ENCODE measurements at places on chromosomes 7 and 10.

- DNase-seq, result no peak
These were observed 16.5 kb downstream of the CD36 start for GRCh38 chr7:80654887-80655340.

DNA sequence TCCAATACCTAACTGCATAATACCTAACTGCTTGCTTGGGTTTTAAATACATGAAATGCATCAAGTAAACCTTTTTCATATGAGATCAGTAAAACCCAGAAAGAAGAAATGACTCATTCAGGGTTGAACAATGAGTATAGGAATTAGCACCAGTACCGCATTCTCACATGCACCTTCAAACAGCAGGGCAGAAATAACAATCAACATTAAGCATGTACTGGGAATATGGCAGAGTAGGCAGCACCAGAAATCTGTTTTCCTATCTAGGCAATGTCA, 850.3 kb upstream of the SORCS1 start:
- no peak for DNase-seq

GRCh38 chr7:156634117-156634516, 6.5 kb upstream of the RNF32 start:
- DNase-seq, result no peak

DNA sequence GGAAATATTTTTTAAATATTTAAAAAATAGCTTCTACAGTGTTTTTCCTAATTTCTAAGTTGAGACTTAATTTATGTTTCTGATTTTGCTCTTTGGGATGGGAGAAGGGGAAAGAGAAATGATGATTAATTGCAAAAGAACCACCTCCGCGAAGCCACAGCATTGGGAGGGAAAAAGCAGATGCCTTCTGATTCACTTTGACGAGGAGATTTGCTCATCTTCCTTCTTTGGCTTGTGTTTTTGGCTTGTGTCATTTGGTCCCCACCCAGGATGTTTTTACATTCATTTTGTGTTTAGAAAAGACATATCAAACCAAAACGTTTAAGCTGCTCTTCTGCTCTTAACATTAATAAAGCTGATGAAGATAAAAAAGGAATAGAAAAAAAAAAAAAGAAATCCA, 121.7 kb downstream of the MACC1 start:
- no peak for DNase-seq

GRCh38 chr7:121633186-121633585, 237.1 kb upstream of the FAM3C start:
- no peak for DNase-seq

DNA sequence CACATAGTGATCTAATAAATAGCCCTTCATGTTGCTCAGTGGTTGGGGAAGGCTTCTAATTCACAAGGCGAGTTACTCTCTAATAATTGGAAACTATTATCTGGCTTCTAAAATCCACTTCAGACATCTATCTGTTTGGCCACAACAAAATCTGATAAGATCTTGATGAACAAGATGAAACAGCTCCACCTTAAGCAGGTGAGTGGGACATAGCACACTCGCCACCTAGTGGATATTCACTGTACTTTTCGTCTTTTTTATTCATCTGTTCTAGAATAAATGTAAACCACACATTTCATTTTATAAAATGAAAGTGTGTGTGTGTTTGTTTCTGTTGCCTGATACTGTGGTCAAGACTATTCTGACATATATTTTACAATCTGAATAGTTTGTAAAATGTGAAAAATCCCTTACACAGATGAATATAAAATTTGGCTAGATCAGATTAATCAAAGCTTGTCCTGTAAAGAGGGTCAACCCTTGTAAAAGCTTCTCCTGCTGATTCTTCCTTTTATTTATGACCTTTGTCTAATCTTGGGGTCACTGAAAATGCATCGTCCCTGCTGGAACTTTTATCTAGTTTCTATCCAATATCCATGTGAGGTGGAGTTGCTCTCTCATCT, 26.5 kb upstream of the CNTNAP2 start:
- peak; percentile 23 for DNase-seq

- no peak for DNase-seq
These were observed 490.8 kb downstream of the KCNMA1 start for GRCh38 chr10:77146712-77147336.

DNA sequence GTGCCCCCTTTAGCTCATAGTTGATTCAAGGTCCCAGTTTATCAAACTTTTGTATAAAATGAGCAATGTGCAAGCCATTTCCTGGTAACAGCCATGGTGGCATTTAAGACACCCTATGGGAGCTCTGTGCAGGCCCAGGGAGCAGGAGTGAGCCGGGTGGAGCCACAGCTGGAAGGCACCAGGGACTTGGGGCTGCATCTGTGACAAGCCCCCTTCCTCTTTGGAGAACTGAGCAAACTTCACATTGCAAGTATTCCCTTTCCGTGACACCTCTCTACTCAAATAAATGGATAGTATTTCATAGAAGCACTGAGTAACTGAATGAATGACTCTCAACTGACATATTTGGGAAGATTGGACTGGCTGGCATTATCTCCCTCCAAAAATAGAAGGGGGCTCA, 558.7 kb upstream of the FOXK1 start:
- DNase-seq, result no peak

DNA sequence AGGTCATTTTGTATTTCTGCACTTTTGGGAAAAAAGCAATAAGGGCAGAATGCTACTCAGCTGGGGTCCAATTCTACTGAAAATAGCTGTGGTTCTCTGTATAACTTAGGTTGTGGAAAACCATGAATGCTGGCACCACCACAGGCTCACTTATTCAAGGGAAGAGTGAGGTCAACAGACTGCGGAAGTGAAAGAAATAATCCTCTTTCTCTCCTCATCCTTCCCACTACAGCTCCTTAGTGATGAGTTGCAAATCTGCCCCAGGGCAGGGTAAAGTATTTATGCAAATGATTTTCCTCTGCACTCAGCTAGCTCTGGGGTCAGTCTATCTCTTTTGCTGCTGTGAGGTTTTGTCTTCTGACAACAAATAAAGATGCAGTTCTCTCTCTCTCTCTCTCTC, 74.1 kb upstream of the PTPRZ1 start:
- no peak for DNase-seq

GRCh38 chr10:128930515-128930914, 536.5 kb upstream of the MGMT start:
- no peak for DNase-seq

GRCh38 chr7:44221231-44221791, 20.5 kb downstream of the YKT6 start:
- DNase-seq, result no peak

- DNase-seq, result no peak
These were observed 116.4 kb downstream of the PTEN start for GRCh38 chr10:87979847-87980246.

DNA sequence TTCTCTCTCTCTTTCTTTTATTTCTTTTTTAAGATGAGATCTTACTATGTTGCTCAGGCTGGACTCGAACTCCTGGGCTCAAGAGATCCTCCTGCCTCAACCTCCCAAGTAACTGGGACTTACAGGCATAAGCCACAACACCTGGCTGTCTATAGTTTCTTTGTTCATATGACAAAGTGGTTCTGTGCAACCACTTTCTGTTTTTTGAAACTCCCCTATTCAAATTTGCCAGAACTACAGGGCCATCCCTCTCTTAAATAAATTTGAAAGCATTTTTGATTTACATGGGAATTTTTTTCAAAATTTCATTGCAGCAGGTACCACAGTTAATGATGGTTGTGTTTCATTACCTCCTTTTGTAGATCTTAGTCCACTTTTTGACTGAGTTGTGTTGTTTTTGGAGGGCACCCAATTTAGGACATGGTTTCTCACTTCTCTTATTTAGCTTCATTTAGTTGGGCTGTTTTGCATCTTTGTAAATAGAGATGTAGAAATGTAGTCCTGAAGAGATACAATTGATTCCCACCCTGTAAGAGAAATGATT, 119.2 kb downstream of the LRRC4 start:
- no peak for DNase-seq

- DNase-seq, result no peak
These were observed 103.6 kb downstream of the BTAF1 start for GRCh38 chr10:92027141-92027540.

DNA sequence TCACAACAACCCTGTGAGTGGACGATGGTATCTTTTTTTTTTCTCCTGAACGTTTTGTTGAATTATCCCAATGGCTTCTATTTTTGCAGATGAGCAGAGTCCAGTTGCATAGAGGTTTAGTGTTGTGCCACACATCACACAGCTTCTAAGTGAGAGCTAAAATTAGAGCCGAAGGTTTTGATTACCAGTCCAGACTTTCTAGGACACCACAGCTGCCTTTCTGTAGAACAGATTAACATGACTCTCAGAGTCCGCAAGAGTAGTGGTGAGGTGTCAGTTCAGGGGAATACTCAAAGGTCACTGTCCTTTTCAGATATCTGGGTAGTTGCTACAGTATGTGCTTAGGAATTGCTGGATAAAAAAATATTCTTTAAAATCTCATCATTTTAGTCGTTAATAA, 13.8 kb downstream of the SGPL1 start:
- DNase-seq, result no peak

GRCh38 chr10:12299222-12299965, 50.0 kb upstream of the CAMK1D start:
- DNase-seq, result no peak

- DNase-seq, result no peak
These were observed 26.7 kb upstream of the LYZL2 start for GRCh38 chr10:30656233-30656632.

DNA sequence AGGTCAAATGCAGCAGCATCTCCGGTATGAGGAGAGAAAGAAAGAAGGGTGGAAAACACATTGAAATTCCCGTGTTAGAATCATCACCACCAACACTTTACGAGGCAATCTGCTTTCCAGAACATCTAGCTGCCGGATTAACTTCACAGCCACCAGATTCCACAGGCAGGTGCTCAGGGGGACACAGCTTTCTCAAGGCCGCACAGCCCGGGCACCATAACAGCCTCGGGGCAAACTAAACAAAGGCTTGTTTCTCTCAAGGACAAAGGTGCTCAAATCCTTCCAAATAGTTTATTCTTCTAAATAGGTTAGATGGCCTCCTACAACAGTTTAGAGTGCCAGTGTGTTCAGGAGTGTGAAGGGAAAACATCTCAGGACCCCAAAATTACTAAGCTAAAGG, 156.3 kb downstream of the DIP2C start:
- no peak for DNase-seq

GRCh38 chr10:6530966-6531365, 49.1 kb downstream of the PRKCQ start:
- no peak for DNase-seq

GRCh38 chr10:34880817-34881216, 65.7 kb upstream of the PARD3 start:
- DNase-seq, result no peak

DNA sequence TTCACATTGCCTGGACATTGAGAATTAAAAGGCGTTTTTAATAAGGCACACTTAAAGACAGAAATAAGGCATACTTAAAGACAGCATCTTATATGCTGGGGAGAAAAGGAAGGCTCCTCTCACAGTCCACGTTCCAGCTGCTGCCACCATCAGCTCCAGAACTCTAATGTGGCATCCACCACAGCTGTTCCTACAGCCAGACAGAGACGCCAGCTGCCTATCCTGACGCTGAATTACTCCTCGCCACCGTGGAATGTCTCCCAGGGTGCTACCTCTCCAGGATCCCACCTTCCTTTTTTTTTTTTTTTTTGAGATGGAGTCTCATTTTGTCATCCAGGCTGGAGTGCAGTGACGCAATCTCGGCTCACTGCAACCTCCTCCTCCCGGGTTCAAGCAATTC, 30.8 kb downstream of the SLC37A3 start:
- no peak for DNase-seq

DNA sequence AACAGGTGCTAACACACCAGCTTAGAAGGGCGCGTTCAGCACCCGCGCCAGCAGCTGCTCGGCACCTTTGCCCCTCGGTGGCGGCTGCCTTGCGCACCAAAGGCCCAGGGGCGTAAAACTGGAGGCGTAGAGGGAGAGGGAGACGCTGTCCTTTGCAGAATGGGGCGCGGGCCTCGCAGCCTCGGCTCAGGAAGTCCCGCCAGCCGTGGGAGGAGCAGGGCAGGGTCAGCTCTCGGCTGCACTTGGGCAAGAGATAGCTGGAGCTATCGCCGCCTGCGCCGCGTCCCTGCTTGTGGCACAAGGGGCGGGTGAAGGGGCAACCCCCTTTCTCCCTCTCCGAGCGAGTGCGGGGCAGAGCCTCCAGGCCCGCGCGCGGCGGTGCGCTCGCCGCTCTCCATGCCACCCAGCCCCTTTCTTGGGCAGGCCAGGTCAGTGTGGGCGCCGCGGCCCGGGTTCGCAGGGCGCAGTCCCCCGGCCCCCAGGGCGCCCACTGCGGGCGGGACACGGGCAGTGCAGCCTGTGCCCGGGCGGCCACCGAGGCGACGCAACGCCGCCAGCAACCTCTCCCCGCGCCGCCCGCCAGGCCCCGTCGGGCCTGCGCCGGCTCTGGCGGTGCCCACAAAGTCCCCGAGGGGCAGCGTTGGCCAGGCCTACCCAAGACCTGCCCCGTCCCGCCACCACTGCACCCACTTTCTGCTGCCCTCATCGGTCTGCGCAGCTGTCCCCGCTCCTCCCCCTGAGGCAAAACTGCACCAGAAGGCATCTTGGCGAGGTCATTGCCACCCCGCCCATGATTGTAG, 4.1 kb downstream of the NEUROD6 start:
- no peak for DNase-seq

- DNase-seq, result peak; percentile 32
These were observed 94.0 kb downstream of the ADARB2 start for GRCh38 chr10:1643161-1643907.

GRCh38 chr10:8618834-8619233, 564.3 kb downstream of the GATA3 start:
- DNase-seq, result no peak

DNA sequence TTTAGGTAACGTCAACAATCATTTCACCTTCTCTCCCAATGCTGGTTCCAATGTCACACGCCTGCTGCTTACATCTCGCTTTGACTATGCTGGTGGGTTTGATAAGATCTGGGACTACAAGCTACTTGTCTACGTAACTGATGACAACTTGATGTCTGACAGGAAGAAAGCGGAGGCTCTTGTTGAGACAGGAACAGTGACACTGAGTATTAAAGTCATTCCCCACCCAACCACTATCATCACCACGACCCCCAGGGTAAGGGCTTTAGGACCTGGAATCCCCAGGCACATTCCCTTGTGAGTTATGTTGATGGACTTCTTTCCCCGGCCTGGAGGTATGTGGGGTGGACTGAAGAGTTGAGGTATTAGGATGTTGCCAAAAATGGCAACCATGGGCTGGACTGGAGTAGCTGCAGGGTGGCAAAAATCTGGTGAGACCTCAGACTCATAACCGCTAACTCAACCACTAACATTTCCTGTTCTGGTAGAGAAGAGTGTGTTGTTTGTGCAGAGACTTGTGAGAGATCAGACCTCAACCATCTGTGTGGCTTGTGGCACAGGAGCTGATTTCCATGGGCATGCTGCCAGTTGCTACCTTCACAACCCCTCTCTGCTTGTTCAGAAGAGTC, 59.2 kb downstream of the CDHR3 start:
- DNase-seq, result no peak

GRCh38 chr10:132532749-132533560, 4.6 kb upstream of the INPP5A start:
- DNase-seq, result peak; percentile 97

- no peak for DNase-seq
These were observed 179.7 kb downstream of the ANK3 start for GRCh38 chr10:60209874-60210570.

GRCh38 chr7:128915841-128916642, 5.5 kb upstream of the KCP start:
- DNase-seq, result no peak

GRCh38 chr7:69633122-69633831, 35.0 kb downstream of the AUTS2 start:
- no peak for DNase-seq

GRCh38 chr7:1087465-1087814, 473 bp upstream of the GPER1 start:
- no peak for DNase-seq

- no peak for DNase-seq
These were observed 11.8 kb downstream of the BZW2 start for GRCh38 chr7:16657656-16658279.

- peak; percentile 71 for DNase-seq
These were observed 113.7 kb downstream of the BRAF start for GRCh38 chr7:140810830-140811556.
